Glomerular endothelial cell (primary cell): ENCODE measurements at places on chromosomes 7 and 10. TPM values are rescaled to one million over a fixed set of nuclear protein-coding genes. Genes with fewer than 3 reads are reported as not detected.

CTTNBP2 gene
- total RNA-seq: 1.5 and 3.9 TPM in 2 replicates

UCMA gene
- not detected in 2 replicates for total RNA-seq

ASIC3 gene
- total RNA-seq: 0.15 and 1.6 TPM in 2 replicates

TUBAL3 gene
- total RNA-seq: 0.12 TPM in 1 of 2 replicates, not detected in the other

PALD1 gene
- 94.9 and 197 TPM in 2 replicates for total RNA-seq

CLIP2 gene
- 58.0 and 73.6 TPM in 2 replicates for total RNA-seq

HMX3 gene
- not detected in 2 replicates for total RNA-seq

PTN gene
- total RNA-seq: 1.9 and 2.3 TPM in 2 replicates

ADCYAP1R1 gene
- total RNA-seq: not detected in 2 replicates

MAGI2 gene
- total RNA-seq: 6.6 and 6.7 TPM in 2 replicates

CYP2E1 gene
- 0.64 TPM in 1 of 2 replicates, not detected in the other for total RNA-seq

ACTL6B gene
- not detected in 2 replicates for total RNA-seq

OPN1SW gene
- total RNA-seq: not detected in 2 replicates

BEND7 gene
- total RNA-seq: 13.8 and 18.3 TPM in 2 replicates

PLXNA4 gene
- 1.2 and 5.4 TPM in 2 replicates for total RNA-seq

FAM237B gene
- not detected in 2 replicates for total RNA-seq

FGFBP3 gene
- 0.63 and 0.93 TPM in 2 replicates for total RNA-seq

NKX2-3 gene
- total RNA-seq: not detected in 2 replicates

NUTM2A gene
- 0.82 and 1.7 TPM in 2 replicates for total RNA-seq

PDZD7 gene
- 0.82 and 1.2 TPM in 2 replicates for total RNA-seq

SRGN gene
- total RNA-seq: 380 and 694 TPM in 2 replicates
